ENCODE measurements at places on chromosomes 1 and 21.

DNA sequence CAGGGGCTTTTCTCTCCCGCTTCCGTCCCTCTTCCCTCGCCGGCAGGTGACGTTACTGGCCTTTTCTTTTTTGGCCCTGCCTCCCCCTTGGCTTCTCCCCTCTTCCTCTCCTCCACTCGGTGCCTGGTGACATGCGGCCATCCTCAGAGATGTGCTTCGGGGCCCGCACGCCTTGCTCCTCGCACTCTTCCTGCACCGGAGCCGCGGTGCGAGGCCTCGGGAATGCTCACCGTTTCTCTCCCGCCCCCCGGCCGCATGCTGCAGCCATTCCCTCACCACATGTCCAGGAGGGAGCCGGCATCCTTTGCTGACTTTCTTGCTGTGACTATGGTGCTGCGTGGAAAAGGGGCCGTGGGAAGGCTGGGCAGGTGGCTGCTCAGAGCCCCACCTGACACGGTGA, 39.3 kb downstream of the PDE9A start:
- no peak for DNase-seq

DNA sequence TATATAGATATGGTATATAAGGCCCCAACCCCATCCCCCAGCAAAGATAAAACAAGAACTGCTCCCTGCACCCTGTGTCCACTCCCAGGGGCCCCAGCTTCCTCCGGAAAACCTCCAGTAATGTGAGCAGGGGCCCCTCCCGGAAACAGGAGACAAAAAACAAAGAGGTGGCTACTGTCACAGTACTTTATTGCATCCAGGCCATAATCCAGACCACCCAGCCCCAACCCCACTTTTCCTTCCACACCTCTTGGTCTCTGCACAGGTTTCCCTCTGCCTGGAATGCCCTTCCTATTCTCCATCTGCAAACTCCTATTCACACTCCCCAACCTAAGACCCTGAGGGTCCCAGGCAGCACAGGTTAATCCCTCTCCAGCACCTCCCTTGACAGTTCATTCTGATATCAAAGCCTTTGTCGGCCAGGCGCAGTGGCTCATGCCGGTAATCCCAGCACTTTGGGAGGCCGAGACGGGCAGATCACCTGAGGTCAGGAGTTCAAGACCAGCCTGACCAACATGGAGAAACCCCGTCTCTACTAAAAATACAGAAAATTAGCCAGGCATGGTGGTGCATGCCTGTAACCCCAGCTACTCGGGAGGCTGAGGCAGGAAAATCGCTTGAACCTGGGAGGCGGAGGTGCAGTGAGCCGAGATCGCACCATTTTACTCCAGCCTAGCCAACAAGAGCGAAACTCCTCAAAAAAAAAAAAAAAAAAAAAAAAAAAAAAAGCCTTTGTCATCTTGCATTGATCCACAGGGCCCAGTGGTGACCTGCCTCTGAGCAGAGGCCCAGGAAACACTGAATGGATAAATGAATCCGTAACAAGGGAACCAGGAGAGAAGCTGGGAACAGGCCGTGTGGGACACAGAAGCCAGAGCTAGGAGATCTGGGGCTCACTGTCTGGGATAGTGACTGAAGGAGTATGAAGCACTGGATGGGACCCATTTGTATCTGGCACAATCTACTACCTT, 2.3 kb upstream of the AUNIP start:
- DNase-seq = no peak

DNA sequence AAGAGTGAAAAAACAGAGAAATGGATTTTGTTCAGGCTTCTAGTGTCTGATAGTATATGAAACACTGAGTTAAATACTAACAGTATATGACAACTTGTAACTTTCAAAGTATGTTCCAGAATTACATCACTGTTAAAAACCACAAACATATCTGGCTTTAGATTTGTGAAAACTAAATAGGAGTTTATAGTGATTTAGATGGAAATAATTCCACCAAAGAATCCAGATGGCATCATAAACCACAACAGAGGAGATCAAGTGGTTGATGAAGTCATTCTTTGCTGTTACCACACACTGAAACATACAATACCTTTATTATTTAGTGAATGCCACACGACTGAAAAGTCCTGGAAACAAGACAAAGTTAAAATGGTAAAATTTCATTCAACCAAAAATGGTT, 37.2 kb downstream of the ALG14 start:
- peak; percentile 92 for DNase-seq

DNA sequence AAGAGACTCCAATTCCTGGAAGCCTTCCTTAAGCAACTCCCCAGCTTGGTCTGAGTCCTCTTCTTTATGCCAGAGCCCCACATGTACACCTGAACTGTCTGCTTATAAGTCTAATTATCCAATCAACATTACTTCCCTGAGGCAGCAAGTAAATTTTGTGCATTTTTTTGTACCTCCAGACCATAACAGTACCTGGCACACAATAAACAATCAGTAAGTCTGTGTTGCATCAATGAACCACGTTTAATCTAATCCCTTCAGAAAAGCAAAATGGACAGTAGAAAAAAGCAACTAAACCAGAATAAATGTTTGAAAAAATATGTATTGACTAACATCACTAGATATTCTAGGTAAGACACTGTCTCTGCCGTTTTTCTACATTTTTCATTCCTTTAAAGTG, 20.5 kb downstream of the MRPL39 start:
- DNase-seq = no peak

DNA sequence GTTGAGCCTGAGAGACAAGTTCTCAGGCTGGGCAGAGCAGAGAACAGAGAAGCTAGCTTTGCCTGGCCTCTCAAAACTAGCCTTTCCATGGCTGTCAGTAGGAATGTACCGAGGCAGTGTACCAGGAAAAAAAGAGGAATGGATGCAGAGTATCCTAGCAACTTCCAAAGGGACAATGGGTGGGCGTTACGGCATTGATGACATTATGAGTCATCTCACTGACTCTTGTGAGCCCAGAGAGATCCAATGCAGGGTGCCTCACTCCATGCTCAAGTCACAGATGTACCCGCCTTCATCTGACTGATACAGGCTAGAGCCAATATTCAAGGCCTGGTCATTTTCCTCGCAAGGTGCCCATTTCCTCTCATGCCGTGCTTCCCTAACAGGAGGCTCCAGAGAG, 51.4 kb upstream of the C8B start:
- DNase-seq = no peak

DNA sequence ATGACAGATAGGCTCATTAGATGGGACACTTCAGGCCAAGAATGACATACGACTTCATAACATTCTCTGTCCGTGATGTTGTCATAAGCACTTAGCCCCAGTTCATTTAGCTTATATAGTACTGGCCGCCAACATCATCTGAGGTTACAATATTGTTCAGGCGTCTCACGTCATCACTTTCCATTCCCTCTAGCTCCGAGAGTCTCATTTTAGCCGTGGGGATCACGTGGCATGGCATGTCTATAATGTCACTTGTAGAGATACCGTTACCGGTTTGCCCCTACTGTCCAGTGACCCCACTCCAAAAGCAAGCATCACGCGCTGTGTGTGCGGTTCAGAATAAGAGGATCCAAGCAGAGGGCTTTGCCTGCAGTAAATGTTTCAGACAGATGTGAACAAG, 34.6 kb upstream of the HEATR1 start:
- no peak for DNase-seq

GRCh38 chr1:41318135-41318534, 43.1 kb upstream of the FOXO6 start:
- DNase-seq = no peak

- DNase-seq = no peak
These were observed 6.9 kb downstream of the ETV3 start for GRCh38 chr1:157131281-157131680.

GRCh38 chr1:223233019-223233409, 90.0 kb upstream of the TLR5 start:
- DNase-seq = no peak

GRCh38 chr1:111234866-111235265, 7.4 kb downstream of the CHI3L2 start:
- DNase-seq = no peak

DNA sequence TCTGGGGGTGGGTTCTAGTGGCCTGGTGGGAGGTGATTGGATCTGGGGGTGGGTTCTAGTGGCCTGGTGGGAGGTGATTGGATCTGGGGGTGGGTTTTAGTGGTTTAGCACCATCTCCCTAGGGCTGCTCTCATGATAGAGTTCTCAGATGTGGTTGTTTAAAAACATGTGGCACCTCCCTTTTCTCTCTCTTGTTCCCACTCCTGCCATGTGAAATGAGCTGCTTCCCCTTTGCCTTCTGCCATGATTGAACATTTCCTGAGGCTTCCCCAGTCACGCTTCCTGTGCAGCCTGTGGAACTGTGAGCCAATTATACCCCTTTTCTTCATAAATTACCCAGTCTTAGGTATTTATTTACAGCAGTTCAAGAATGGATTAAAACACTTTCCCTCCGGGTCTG, 327.3 kb upstream of the AJAP1 start:
- no peak for DNase-seq

DNA sequence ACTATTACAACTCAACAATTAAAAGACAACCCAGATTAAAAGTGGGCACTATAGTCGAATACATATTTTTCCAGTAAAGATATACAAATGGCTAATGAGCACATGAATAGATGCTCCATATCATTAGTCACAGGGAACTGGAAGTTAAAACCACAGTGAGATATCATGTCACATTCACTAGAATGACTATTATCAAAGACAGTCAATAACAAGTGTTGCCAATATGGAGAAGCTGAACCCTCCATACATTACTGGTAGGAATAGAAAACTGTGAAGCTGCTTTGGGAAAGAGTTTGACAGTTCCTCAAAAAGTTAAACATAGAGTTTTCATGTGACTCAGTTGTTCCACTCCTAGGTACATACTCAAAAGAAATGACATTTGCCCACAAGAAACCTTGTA, 30.6 kb upstream of the MRPS6 start:
- no peak for DNase-seq

GRCh38 chr1:63087966-63088365, 234.4 kb upstream of the FOXD3 start:
- DNase-seq = no peak

DNA sequence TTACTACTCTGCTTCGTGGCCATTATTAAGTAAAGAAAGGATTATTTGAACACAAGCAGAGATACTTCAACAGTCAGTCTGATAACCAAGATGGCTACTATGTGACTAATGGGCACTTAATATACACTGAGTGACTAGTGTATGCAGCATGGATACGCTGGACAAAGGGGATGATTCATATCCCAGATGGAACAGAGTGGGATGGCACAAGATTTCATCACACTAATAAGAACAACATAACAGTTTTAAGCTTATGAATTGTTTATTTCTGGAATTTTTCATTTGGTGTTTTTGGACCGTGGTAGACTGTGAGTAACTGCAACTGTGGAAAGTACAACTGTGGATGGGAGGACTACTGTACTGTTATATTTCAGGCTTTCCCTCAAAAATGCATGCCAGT, 9.4 kb downstream of the ZCCHC17 start:
- peak; percentile 93 for DNase-seq

- no peak for DNase-seq
These were observed 309.4 kb downstream of the NFIA start for GRCh38 chr1:61391730-61392129.

DNA sequence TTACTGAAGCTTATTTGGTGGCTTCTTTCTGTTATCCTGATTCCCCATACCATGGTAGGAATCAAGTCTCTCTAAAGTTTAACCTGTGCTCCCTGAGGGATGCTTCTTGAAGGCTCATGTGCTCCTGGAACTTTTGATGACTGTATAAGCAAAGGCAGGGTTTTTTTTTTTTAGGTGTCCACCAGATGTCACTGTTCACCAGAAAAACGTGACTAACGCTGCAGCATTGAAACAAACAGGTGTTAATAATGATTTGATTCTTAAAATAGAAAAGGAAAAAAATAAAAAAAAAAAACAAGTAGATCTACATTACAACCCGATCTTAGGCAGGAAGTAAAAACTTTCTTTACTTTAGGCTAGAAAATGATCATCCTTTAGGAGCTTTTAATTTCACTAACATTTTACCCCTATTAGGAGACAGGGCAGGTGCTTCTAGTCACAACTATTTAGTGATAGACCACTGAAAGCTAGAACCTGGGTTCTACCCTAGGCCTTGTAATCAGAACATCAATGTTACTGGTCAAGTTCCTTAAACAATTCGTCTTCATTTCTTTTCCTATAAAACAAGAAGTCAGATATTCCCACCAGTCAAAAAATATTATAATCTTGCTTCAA, 223.0 kb downstream of the PLA2G4A start:
- no peak for DNase-seq

DNA sequence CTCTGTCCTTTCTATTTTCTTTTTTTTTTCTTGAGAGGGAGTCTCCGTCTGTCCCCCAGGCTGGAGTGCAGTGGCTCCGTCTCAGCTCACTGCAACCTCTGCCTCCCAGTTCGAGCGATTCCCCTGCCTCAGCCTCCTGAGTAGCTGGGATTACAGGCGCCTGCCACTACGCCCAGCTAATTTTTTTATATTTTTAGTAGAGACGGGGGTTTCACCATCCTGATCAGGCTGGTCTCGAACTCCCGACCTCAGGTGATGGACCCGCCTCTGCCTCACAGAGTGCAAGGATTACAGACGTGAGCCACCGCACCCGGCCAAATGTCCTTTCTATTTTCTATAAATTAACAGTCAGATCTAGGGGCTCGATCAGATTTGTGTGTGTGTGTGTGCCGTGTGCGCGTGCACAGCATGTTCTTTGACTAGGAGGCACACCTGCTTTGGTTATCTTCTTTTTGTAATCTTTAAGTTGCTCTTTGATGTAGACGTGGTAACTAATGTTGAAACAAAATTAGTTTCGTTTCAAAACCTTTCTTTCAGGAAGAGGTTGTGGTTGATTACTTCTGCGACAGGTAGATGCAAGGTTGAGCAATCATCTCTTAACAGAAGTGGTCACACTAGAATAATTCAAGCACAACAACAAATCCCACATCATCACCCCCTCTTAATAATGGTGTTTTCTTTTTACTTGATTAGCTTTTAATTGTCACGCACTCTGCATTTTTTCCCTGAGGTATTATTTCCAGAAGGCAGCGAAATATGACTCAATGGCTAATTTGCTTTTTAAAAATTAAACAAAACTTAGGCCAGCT, 779 bp upstream of the DEGS1 start:
- DNase-seq = no peak

DNA sequence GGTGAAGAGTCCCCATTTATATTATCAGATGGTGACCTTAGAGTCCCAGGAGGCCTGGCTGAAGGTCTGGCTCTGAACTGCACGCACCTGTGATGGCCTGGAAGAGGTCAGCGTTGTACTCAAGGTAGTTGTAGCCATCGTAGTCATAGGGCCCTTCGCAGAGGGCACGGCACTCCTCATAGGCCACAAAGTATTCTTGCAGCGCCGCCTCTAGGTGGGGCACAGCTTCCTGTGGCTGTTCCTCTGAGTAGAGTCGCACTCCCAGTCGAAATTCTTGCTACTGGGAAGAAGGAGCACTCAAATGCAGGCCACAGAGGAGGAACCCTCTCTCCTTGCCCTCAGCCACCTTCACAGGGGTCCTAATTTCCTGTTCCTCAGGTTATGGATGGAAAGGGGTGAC, 7.7 kb downstream of the P3H1 start:
- no peak for DNase-seq

GRCh38 chr1:160161965-160162705, 10.7 kb downstream of the ATP1A4 start:
- DNase-seq = no peak

DNA sequence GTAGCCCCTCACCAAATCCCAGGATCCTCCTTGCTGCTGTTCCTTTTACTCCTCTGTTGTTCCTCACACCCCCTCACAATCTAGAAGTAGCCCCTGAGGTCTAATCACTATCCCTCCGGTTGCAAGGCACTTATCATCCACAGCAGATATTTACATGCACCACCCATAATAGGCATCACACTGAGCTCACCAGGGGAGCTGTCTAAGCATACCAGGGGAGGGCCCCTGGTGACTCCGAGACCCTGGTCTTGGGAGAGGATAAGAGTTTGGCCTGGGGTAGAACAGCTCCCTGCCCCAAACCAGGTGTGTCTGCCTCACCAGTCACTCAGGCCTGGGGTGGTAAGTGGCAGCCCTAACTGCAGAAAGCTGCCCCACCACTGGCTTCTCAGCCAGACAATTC, 37.3 kb upstream of the ZC3H12A start:
- no peak for DNase-seq
